NCI-H2171 (cell line): ENCODE measurements at places on chromosomes 4 and X.

DNA sequence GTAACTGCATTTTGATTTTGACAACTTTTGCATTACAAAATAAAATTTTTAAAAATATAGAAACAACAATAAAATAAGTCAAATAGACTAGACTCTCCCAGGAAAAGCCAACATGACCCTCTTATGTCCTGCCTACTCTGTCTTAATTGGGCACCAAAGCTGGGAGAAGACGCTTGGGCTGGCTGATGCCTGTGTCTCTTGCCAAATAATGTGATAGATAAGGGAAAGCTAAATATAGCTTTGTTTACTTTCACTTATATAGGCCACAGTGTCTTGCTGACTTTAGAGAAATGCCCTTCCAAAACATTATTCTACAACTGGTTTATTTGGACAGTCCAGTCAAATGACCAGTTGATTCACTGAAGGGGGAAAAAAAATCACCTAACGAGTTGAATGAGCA is 54.2 kb downstream of the FMR1NB start:
- no peak for DNase-seq

DNA sequence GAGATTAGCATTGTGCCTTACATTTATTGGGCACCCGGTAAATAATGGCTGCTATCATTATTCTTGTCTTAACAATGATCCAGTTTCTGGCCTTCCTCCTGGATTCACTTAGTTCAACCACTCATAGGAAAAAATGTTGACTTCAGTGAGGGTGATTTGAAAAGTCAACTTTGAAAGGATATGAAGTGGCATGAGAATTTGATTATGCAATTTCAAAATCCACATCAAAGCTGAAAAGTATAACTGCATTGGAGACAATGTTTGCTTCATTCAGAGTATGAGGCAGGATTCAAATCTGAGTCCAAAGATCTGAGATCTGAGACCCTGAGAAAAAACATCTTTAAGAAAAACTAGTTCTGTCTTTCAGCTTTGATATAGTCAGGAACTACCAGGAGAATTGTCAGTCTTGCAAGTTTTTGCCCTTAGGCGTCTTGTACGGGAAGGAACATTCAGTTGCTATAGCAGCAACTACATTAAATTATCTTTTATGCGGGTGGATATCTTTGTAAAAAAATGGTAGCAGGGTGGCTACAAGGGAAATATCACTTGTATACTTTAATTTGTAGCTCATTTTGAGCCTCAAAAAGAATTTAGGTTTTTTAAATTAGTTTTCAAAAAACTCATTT is 587.5 kb upstream of the LCORL start:
- DNase-seq = no peak

DNA sequence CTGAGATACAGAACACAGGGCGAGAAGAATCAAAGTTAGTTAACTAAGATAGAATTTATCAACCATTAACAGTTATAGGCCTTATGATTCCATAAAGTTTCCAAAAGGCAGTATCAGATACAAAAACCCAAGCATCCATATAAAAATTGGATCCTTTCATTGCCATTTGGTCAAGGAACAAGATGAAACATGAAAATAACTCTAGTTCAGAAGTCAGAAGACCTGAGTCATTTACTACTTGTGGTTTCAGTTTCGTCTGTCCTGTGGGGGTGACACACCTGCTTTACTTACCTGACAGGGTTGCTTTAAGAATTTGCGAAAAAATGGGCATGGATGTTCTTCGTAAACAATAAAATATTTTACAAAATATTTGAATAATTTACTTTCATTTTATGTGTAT is 130.8 kb downstream of the ANAPC10 start:
- DNase-seq = no peak

DNA sequence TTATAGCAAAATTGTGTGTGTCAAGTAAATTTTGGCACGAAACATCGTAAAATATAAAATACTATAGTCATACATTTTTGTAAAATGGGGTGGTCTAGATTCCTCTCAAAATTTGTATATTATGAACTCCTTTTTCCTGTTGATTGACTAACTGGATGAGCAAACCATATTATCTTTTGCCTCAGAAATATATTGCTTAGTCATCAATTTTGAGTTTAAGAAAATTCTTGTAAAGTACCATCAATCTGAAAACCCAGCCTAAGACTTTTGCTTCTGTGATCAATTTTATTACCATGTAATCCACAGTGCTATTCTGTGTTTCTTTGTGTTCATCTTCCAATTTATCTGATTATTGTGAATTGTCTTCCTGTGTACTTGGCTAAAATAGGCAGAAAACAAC is 98.0 kb upstream of the PCDH18 start:
- no peak for DNase-seq

DNA sequence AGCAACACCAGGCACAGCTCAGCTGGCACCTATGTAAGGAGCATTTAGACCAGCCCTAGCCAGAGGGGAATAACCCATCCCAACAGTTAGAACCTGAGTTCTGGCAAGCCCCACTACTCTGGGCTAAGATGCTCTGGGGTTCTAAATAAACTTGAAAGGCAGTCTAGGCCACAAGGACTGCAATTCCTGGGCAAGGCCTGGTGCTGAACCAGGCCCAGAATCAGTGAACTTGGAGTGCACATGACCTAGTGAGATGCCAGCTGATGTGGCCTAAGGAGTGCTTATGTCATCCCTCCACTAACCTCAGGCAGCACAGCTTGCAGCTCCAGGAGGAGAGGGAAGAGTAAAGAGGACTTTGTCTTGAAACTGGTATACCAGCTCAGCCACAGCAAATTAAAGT is 7.6 kb upstream of the PRRG3 start:
- no peak for DNase-seq

DNA sequence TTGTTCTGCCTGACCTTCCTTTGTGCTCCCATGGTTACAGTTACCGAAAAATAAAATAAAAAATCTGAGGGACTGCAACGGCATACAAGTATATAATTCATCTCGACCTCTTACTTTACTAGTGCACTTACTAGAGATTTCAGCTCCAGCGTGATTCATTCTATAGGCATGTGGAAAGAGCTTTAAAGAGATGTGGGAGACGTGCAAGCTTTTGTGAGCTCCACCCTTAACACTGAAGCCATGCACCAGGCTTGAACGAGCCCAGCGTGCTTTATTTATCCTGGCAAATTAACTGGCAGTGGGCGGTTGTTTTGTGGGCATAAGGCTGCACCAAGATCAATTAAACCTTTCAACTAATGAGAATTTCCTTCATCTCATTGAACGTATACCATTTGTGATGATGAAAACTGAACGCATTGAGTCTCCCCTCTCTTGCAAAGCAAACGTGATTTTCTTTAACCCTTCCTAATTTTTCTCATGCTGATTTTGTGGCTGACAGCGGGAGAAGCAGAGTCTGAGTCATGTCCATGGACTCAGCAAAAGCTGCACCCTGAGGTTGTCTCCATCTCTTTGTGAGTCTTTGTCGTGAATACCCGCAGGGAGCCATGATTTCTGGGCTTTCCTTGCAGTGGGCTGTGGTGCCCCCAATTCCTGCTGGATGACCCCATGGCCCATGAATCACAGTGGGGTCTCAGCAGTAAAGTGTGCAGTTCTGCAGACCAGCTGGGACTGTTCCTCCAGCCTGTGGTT is 60.1 kb downstream of the MXRA5 start:
- DNase-seq = no peak

DNA sequence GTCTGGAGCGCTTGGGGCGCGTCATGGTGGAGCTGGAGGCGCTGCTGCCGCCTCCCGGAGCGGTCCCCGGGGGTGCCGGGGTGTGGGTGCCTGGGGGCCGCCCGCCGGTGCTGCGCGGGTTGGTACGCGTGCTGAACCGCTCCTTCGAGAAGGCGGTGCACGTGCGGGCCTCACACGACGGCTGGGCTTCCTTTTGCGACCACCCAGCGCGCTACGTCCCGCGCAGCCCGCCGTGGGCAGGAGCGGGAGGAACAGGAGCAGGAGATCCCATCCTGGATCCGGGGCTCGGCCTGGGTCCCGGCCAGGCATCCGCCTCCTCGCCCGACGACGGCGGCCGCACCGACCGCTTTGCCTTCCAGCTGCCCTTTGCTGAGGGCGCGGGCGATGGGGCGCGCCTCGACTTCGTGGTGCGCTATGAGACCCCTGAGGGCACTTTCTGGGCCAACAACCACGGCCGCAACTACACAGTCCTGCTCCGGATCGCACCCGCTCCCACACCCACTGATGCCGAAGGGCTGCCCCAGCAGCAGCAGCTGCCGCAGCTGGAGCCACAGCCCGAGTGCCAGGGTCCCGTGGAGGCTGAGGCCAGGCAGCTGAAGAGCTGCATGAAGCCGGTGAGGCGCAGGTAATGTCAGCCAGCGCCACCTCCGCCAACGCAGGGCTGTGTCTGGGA is 792 bp downstream of the PPP1R3F start:
- DNase-seq = no peak

GRCh38 chrX:140090800-140091124 is 125.4 kb upstream of the CXorf66 start:
- no peak for DNase-seq

DNA sequence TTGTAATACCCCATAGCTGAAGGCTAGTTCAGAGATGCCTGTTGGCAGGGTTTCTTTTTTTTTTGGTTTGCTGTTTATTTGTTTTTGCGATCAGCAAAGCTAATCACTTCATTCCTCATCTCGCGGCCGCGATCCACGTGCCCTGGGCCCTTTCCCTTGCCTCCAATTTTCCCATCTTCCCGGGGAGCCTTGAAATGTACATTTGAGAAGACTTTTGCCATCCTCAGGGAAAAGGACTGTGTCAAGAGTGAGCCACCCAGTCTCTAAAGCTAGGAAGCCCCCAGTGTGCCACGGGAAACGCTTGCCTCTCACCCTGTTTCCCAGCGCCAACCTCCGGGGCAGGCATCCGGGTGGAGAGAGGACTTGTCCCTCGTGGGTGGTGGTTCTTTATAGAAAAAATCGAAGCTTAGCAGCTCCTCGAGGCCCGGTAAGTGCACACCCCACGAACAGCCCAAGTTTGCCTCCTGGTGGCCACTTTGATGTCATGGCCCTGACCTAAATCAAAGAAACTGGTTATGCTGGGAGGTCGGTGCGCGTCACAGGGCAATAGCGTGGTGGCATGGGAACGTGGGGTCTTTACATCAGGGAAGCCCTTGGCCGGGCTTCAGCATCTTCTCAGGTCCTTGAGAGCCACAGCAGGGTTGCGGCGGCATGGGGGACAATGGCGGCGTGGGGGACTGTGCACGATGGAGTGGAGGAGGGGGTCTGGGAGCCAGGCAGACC is 42.0 kb downstream of the MAP7D3 start:
- DNase-seq = no peak

GRCh38 chr4:121114756-121115155 is 42.4 kb upstream of the NDNF start:
- no peak for DNase-seq

DNA sequence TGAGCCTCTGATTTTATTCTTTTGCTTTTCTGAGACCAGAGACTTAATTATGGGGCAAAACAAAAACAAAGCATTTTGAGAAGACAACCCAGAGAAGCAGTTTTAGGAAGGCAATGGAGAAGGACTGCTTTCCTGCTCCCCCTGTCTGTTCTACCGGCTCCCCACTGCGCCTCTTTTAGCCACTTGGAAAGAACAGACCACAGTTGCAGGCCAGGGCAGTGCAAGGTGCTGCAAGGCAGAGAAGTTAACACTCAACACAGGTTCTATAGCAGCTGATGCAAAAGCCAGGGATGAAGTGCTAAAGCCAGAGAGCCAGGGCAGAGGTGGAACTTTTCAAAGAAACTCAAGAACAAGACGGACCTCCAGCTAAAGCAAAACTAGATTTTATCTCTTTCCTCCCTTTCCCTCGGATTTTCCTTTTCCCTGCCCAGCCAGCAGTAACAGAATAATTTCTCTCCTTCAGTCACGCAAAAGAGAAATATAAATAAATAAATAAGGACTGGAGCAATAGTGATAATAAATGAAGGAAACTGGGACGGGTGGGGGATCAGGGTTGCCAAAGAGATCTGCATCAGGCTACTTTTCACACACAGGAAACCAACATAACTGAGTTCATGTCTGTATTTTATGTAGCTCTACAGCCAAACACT is 10.4 kb downstream of the SH3RF1 start:
- no peak for DNase-seq

GRCh38 chrX:105266456-105266855 is 46.0 kb upstream of the TEX13A start:
- DNase-seq = no peak

- no peak for DNase-seq
Observed at GRCh38 chr4:151429957-151430570, 21.1 kb downstream of the FHIP1A start.

DNA sequence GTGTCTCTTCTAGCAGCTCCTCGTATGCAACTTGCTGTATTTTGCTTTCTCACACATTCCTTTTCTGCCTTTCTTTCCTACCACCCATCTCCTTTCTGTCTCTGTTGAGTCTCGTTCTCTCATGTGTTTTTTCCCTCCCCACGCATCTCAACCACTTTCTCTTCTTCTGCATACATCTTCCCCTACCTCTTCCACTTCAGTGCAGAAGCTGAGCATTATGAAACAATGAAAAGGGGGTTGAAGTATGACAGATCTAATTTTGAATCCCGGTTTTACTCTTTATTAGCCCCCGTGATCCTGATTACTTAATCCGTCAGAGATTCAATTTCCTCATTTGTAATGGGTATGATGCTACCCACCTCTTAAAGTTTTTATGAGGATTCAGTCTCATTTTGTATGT is 7.3 kb downstream of the FAM241A start:
- DNase-seq = no peak

- DNase-seq = no peak
Observed at GRCh38 chrX:36087366-36087765, 167.8 kb downstream of the CFAP47 start.

DNA sequence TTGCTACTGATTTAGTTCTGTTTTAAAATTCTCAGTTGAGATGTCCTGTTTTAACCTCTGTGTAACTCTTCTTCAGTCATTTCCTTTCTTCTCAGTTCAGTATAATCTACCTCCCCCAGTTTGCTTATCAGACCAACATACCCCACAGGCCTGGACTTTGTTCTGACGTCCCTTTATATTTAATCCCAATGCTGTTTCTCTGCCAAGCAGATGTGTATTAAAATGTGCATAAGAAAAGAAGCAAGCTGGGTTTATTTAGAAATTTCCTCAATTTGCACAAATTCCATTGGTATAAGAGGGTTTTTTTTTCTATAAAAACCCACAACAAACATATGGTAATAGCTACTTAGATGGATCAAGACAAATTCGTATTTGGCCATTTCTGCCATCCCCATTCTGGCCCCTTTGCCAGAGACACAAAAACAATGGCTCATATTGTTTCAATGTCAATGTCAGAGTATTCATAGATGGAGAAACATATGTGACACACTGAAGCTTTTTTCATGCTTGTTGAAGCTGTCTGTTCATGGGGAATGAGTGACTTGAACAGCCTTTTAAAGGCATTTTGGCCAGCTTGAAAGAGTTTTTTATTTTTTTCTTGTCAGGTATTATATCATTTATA is 24.5 kb downstream of the HCCS start:
- no peak for DNase-seq

DNA sequence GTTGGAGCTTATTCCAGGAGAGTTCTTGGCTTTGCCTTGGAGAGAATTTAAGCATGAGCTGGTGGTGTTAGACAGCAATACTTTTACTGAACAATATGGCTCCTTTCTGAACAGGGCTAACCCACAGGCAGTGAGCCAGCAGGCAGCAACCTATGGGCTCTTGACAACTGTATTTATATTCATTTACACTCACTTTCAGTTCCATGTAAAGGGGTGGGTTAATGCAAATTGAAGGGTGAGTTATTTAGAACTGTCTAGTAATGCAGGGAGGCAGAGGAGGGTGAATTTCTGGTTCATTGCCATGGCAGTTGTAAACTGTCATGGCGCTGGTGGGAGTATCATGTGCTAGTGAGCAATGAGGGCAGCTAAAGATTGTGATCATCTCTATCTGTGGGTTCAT is 15.7 kb downstream of the FOXR2 start:
- DNase-seq = no peak
